ENCODE measurements at places on chromosomes 1 and 21. TPM values are rescaled to one million over a fixed set of nuclear protein-coding genes. Genes with fewer than 3 reads are reported as not detected.

CTPS1 gene
- total RNA-seq = 63.7 TPM

GPR137B gene
- total RNA-seq = 5.9 TPM

A3GALT2 gene
- total RNA-seq = not detected

COL16A1 gene
- 0.44 TPM for total RNA-seq

FAM167B gene
- 0.70 TPM for total RNA-seq

TESK2 gene
- 11.9 TPM for total RNA-seq

GRCh38 chr1:244100704-244101453 lies 49.8 kb downstream of the ZBTB18 start:
- DNase-seq = no peak
- H3K36me3 ChIP-seq = no peaks in the 10 kb centered on the region
- no peaks in the 10 kb centered on the region for H3K27me3 ChIP-seq
- peaks cover 4% of the 10 kb centered on the region for H3K4me1 ChIP-seq
- H3K27ac ChIP-seq = no peak overlapping the region

DNA sequence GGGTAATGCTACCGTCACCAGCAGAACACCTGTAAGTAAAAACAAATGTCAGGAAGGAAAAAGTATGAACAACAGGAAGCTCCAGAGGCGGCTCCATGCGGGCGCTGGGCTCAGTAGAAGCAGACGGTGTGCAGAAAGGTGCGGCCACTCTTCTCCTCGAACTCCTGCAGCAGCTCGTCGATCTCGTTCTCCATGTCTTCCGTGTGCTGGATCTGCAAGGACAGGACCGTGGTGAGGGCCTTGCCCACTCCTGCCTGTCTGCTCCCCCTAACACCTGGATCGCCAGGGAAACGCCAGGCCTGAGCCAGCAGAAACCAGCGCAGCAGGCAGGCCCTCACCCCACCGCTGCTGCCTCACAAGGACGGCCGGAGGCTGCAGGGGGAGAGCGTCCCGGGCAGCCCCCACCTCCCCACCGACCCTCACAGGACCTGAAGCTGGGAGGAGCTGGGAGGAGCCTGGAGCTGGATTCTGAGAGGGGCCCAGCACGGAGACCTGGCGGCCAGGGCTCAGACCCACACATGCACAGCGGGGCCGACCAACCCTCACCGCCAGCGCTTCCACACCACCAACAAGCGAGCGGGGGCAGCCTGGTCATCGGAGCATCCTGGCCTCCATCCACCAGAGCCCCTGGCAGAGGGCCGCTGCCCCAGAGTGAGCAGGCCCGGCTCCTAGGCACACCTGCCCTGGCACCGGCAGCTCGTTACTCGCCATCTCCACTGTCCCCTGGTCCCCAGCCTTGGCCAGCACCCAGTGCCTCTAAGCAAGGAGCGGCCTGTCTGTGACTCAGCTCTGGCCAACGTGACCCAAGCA lies 1.7 kb upstream of the TMEM240 start:
- no peaks in the 10 kb centered on the region for H3K27me3 ChIP-seq
- H3K4me3 ChIP-seq = no peak overlapping the region
- H3K36me3 ChIP-seq = no peaks in the 10 kb centered on the region
- H3K4me1 ChIP-seq = no peaks in the 10 kb centered on the region
- no peak for DNase-seq
- H3K27ac ChIP-seq = no peak overlapping the region

DNA sequence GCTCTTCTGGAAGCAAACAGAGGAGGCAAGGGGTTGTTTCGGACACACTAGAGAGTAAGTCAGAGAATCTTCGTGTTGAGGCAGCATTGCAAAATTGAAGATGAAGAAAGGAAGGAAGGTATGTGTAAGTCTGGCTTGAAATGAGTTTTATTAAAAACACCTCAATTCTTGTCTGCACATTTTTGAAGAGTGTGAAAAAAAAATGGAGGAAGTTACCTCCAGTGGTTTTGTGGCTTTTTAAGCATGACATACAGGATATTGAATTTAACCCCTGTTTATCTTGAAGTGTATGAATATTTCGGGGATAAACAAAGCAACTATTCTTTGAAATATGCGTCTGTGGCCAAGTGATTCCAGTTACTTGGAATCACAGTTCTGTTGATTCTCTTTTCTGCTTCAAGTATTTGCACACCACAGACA lies 203.2 kb upstream of the SGIP1 start:
- H3K27me3 ChIP-seq = no peaks in the 10 kb centered on the region
- no peaks in the 10 kb centered on the region for H3K36me3 ChIP-seq
- no peak overlapping the region for H3K27ac ChIP-seq

GRCh38 chr1:115073298-115074087 lies 15.8 kb downstream of the TSPAN2 start:
- peaks cover 17% of the 10 kb centered on the region for H3K4me1 ChIP-seq
- H3K36me3 ChIP-seq = no peaks in the 10 kb centered on the region
- no peak for DNase-seq
- no peaks in the 10 kb centered on the region for H3K27me3 ChIP-seq
- no peak overlapping the region for H3K27ac ChIP-seq
- H3K4me3 ChIP-seq = no peak overlapping the region

GRCh38 chr1:228463009-228463558 lies 24.1 kb upstream of the RNF187 start:
- H3K27me3 ChIP-seq = no peaks in the 10 kb centered on the region
- no peak for DNase-seq
- H3K36me3 ChIP-seq = no peaks in the 10 kb centered on the region
- no peaks in the 10 kb centered on the region for H3K4me1 ChIP-seq
- no peak overlapping the region for H3K4me3 ChIP-seq
- H3K27ac ChIP-seq = no peak overlapping the region

GRCh38 chr21:21734088-21734487 lies 735.9 kb downstream of the NCAM2 start:
- no peaks in the 10 kb centered on the region for H3K27me3 ChIP-seq
- DNase-seq = no peak

- DNase-seq = peak; percentile 73
- no peaks in the 10 kb centered on the region for H3K27me3 ChIP-seq
- peak overlapping the region; percentile 92 for H3K27ac ChIP-seq
- H3K36me3 ChIP-seq = peaks cover 4% of the 10 kb centered on the region
Measured at GRCh38 chr1:156123356-156124196, 9.1 kb downstream of the LMNA start.

GRCh38 chr1:119081267-119081666 lies 59.2 kb downstream of the WARS2 start:
- H3K36me3 ChIP-seq = no peaks in the 10 kb centered on the region
- H3K4me3 ChIP-seq = no peak overlapping the region
- H3K4me1 ChIP-seq = no peaks in the 10 kb centered on the region
- no peak for DNase-seq
- no peaks in the 10 kb centered on the region for H3K27me3 ChIP-seq
- no peak overlapping the region for H3K27ac ChIP-seq

GRCh38 chr1:21497466-21498061 lies 11.7 kb upstream of the ALPL start:
- no peak overlapping the region for H3K4me3 ChIP-seq
- no peaks in the 10 kb centered on the region for H3K27me3 ChIP-seq
- H3K36me3 ChIP-seq = no peaks in the 10 kb centered on the region

GRCh38 chr1:9890224-9890731 lies 19.8 kb downstream of the CTNNBIP1 start:
- no peaks in the 10 kb centered on the region for H3K36me3 ChIP-seq
- no peak for DNase-seq
- H3K27me3 ChIP-seq = no peaks in the 10 kb centered on the region
- no peaks in the 10 kb centered on the region for H3K4me1 ChIP-seq
- no peak overlapping the region for H3K27ac ChIP-seq
- no peak overlapping the region for H3K4me3 ChIP-seq

DNA sequence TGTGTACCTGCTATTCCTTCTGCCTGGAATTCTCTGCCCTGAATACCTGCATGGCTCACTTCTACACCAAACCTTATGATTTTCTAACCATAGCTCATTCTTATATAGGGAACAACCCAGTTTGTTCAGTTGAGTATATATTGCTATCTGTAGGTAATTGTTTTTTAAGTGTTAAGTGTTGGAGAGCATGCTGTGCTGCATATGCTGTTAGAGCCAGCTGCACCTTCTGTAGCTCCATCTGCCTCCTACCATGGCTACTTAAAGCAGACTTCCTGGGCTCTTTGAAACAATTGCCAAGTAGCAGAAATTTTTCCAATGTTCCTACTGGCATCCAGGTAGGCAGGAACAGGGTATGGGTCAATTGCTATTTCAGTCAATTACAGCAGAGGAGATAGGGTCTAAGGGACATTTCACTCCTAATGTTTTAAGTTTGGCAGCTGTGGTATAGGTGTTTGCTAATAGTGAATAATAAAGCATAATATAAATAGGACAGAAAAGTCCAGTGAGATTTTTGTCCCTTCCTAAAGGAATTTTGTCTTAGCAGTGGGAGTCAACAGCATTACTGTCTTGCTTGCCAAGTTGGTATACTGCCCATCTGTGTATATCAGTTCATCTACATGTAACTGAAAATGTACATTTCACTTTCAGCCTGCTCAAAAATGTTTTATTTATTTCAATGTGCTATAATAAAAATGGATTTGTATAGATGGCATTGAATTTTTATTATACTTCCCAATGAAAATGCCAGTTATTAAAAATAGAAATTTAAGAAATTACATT lies 34.0 kb upstream of the C1orf115 start:
- H3K36me3 ChIP-seq = no peaks in the 10 kb centered on the region
- H3K4me3 ChIP-seq = no peak overlapping the region
- peaks cover 1% of the 10 kb centered on the region for H3K27me3 ChIP-seq
- DNase-seq = no peak

DNA sequence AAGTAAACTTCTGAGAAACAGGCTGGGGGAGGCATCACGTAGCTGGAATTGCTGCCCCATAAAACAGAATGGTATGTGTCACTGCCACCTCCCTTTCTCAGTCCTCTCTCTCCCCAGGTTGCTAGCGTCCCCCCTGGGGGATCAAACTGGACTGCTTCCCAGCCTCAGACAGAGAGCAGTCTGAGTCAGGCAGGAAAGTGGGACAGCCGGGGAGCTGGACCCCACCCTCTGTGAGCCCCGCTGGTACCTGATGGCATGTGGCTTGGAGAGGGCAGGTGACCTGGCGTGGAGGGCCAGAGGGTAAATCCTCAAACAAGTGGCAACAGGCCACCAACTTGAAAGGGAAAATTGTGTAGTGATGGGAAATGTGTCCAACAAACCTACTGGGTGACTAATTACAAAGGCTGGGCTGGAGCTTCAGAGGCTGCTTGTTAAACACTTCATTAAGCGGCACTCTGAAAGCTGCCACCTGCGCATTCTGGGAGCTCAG lies 1.0 kb upstream of the SFN start:
- no peaks in the 10 kb centered on the region for H3K36me3 ChIP-seq
- H3K27ac ChIP-seq = peak overlapping the region; percentile 94
- no peak for DNase-seq
- 0 out of 2 replicates have a peak, but pooled peaks cover 3% of the 10 kb centered on the region for H3K4me1 ChIP-seq
- no peaks in the 10 kb centered on the region for H3K27me3 ChIP-seq
- no peak overlapping the region for H3K4me3 ChIP-seq

DNA sequence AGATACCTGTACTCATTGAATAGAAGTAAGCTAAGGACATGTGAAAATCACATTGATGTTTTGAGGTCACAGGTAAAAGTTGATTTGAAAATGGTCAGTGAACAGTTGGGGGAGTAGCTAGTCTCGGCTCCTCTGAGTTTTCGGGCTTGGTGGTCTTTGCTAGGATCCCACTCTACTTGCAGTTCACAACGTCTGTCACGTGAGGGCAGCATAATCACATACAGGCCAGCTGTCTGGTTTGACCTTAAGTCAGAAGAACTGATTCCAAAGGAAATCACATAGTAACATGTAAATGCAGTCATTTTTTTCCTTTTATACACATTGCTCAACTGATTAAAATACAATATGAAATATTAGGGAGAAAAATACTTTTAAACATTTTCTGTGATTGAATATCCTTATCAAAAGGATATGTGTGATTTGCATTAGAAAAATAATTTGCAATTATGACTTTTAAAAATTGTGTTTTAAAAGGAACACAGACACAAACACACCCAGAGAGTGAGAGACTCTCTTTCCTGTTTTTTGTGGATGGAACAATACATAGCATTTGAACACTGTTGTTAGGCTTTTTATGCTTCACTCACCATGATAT lies 21.8 kb upstream of the PDC start:
- peak; percentile 75 for DNase-seq
- peaks cover 53% of the 10 kb centered on the region for H3K4me1 ChIP-seq
- no peak overlapping the region for H3K27ac ChIP-seq

DNA sequence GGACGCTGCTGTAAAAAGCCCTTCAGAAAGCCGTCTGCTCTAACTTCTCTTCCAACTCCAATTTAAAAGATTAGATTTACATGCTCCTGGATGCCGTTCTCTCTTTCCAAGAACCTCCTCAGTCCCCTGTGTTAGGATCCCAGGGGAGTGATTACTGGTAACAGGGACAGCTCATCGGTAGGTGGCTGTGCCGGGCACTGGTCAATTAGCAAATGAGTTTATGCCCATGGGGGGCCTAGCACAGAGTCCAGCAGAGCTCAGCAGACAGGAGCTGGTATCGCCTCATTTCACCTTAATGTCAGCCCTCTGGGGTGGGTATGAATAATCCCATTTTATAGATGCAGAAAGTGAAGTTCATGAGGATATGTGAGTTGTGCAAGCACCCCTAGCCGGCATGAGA lies 191.9 kb downstream of the GRIK3 start:
- no peaks in the 10 kb centered on the region for H3K4me1 ChIP-seq
- no peaks in the 10 kb centered on the region for H3K36me3 ChIP-seq
- no peak for DNase-seq
- no peaks in the 10 kb centered on the region for H3K27me3 ChIP-seq

DNA sequence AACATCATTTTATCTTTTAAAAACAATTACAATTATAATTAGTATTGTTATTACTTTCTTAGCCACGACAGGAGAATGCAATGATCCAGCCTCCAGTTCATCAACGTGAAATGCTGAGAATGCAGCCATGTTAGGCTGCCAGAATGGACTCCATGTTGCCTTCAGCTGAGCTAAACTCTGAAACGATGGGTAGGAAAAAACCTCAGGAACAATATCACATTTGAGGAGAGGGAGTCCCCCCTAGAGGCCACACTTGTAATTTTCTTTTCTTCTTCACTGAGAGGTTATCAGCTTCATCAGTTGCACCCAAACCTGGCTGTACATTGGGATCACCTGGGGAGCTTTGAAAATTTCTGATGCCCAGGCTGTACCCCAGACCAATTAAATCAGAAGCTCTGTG lies 34.6 kb upstream of the DNAH14 start:
- H3K4me3 ChIP-seq = no peak overlapping the region
- H3K36me3 ChIP-seq = no peaks in the 10 kb centered on the region
- H3K27me3 ChIP-seq = no peaks in the 10 kb centered on the region

DNA sequence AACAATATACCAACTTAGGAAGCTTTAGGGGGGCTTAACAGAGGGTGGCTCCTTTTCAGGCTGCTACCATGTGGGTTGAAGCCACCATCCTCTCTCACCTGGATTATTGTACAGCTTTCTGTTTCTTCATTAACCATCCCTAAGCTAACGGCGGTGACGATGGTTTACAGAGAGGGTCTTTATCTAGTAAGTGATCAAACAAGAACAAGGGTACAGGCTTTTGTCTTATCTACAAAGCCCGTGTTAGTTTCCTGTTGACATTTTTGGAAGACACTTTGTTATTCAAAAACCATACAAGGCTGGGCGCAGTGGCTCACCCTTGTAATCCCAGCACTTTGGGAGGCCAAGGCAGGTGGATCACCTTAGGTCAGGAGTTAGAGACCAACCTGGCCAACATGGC lies 20.4 kb downstream of the SLC25A33 start:
- no peaks in the 10 kb centered on the region for H3K27me3 ChIP-seq
- peaks cover 3% of the 10 kb centered on the region for H3K36me3 ChIP-seq
- H3K4me1 ChIP-seq = no peaks in the 10 kb centered on the region
- no peak overlapping the region for H3K27ac ChIP-seq
- no peak overlapping the region for H3K4me3 ChIP-seq

- no peak overlapping the region for H3K4me3 ChIP-seq
- no peak for DNase-seq
- no peak overlapping the region for H3K27ac ChIP-seq
- H3K36me3 ChIP-seq = no peaks in the 10 kb centered on the region
- no peaks in the 10 kb centered on the region for H3K4me1 ChIP-seq
Measured at GRCh38 chr1:102879439-102879993, 228.8 kb downstream of the COL11A1 start.

Measured in Caco-2 (cell line).